Activated naive CD4-positive, alpha-beta T cell treated with anti-CD3 and anti-CD28 coated beads, Interleukin-2, amount 50 U/mL, for 72 hours (primary cell): ENCODE measurements at places on chromosomes 6 and 20.

DNA sequence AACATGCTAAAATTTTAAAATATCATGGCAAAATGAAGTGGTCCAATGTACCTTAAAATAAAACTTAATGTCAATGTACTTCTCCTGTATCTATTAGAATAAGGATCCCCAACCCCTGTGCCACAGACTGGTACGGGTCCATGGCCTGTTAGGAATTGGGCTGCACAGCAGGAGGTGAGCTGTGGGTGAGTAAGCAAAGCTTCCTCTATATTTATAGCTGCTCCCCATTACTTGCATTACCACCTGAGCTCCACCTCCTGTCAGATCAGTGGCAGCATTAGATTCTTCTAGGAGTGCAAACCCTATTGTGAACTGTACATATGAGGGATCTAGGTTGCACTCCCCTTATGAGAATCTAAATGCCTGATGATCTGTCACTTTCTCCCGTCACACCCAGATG lies 86.0 kb downstream of the SLC16A10 start:
- no peak for DNase-seq

GRCh38 chr6:43952746-43953145 lies 174.5 kb downstream of the MRPL14 start:
- no peak for DNase-seq

DNA sequence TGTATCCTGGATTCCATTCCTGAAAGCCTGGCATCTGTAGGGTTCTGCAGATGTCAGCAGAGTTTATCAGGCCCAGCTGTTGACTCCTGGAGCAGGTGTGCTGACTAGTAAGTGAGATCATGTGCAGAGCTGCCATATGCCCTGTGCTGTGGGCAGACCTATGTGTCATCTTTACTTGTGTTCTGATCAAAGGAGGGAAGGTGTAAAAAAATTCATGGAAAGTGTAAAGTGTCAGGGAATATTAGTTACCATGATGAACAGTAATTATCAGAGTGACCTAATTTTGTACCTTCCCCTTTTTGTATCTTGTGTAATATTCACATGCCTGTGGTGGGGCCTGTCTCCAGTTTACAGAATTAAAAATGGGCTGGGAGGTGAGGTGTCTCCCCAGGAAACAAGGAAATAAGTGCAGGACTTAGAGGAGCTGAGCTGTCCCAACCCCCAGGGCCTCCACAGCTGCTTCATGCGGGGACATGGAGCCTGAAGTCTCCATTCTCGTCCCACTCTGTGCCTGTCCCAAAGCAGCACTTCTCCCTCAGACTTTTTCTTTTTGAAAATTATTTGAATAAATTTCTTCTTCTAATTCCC lies 148.2 kb upstream of the GGTLC1 start:
- no peak for DNase-seq

GRCh38 chr6:108896111-108896661 lies 48.0 kb downstream of the ARMC2 start:
- DNase-seq: no peak

DNA sequence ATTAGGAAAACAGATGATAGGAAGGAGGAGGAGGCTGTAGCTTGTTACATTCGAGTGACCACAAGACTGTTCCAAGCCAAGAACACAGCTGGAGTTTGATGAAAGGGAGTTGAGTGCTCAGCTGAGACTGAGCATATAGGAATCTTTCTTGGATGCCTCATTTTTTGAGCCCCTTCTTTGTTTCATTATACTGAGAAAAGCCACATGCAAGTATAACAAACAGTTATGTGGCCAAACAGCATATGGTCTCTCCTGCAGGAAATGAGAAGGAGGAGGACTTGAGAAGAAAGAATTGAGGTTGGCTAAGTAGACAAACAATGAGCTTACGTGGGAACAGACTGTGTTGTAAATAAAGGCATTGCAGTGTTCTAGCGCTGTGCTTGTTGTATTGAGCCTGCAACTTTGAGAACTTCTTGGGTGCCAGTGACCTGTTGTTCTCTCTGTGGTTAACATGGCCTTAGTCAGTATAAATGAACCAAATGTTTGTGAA lies 78.3 kb downstream of the AKAP7 start:
- DNase-seq: no peak

- no peak for DNase-seq
Measured at GRCh38 chr6:120553353-120553752, 780.9 kb downstream of the TBC1D32 start.

DNA sequence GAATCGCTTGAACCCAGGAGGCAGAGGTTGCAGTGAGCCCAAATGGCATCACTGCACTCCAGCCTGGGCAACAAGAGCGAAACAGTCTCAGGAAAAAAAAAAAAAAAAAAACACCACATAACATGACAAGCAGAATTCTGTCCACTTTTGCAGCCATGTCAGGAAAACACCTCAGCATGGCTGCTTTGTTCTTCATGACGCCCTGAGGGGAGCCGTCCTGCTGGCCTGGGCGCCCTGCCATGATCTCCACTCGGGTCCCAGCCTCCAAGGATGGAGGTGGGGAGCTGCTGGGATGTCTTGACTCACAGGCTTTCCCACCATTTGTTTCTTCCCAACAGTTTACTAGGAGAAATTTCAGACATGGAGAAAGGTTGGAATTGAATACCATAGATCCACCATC lies 42.2 kb downstream of the SNX9 start:
- DNase-seq: no peak

DNA sequence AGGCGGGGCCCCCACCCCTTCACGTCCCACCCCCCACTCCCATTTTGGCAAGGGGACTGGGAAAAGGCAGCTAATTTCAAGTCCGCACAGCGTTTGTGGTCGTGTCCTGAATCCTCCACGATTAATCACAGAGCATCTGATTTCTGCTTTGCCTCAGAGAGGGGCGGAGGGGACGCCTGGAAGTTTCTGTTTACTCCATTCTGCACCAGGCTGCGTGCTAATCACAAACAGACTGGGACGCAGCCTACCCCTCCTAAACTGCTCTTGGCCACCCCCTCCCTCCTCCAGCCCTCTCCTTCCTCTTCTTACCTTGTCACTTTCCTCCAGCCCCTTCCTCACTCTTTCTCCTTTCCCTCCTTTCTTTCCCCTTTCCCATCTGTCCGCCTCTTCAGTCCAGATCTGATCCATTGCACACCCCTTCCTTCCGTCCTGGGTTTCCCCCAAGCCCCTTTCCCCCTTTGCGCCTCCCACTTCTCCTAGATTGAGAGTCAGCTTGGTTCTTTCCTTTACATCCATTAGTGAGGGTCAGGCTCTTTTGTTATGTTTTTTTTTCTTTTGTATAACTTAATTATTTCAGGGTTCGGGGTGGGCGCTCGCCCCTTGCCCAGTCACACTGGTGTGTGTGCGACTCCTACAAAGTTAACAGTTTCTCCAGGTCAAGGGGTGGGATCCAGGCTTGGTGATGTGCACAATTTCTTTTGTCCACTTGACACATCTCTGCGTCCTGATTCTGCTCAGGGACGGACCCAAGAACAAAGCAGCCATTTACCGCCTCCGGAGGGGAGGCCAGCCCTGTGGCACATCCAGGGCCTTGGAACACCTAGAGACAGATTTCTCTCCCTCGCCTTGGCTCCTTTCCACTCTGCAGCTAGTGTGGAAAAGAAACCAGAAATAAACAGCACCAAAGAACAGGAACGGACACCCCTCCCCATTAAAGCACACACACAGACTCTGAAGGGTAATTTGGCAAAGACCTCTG lies 520 bp upstream of the RIPOR3 start:
- no peak for DNase-seq

DNA sequence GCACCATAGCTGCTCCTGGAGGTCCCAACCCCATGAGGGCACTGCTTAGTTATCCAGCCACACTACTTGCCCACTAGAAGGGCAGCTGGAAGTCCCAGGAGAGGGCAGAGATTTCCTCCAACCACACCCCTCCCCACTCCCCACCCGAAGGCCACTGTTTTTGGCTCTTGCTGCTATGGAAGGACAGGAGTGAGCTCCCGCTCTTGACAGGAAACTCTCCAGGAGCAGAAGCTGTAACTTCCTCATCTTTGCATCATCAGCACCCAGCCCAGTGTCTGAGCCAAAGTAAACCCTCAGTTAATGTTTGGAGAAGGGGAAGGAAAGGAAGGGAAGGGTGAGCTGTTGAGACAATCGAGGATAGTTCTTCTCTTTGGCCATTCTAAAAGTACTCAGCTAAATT lies 120.7 kb downstream of the MTFR2 start:
- DNase-seq: no peak

DNA sequence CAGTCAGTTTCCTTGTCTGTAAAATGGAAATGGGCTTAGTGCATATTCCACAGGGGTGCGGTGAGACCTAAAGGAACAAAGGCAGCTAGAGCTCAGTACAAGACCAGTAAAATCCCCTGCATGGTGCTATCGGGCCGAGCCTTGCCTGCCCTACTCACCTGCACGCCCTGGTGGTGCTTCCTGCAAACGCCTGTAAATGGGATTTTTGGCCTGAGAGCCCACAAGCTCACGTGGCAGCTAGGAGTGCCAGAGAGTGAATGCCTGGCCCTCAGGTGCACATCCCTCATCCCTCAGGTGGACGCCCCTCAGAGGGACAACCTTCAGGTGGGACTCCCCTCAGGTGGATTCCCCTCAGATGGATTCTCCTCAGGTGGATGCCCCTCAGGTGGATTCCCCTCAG lies 48.0 kb upstream of the VSX1 start:
- no peak for DNase-seq

DNA sequence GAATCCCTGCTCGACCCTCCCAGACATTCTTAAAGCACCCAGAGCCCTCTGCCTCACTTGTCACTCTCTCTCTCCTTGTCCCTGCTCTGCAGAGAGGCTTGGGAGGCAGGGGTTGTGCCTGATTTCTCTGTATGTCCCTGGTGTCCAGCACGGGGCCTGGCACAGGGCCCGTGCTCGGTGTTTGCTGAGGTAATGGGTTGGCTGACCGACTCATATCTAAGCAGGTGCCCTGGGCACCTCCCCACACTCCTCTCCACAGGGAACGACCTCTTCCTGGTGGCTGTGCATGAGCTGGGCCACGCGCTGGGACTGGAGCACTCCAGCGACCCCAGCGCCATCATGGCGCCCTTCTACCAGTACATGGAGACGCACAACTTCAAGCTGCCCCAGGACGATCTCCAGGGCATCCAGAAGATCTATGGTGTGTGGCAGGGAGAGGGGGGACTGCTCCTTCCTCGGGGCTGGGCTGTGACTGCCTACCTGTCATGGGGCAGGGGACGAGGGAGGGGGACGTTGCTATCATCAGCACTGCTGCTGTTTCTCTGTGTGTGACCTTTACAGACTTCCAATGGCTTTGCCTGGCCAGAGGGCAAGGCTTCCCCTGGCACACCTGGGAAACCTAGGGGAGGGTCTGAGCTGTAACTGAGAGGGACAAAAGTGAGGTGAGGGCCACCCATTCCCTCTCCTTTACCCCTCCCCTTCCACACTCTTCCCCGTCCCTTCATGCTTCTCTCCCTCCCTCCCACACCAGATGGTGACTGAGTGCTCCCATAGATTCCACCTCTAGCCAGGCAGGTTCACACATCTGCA lies 14.2 kb downstream of the MMP24OS start:
- DNase-seq: no peak

GRCh38 chr6:158773581-158774449 lies 45.4 kb downstream of the EZR start:
- no peak for DNase-seq

DNA sequence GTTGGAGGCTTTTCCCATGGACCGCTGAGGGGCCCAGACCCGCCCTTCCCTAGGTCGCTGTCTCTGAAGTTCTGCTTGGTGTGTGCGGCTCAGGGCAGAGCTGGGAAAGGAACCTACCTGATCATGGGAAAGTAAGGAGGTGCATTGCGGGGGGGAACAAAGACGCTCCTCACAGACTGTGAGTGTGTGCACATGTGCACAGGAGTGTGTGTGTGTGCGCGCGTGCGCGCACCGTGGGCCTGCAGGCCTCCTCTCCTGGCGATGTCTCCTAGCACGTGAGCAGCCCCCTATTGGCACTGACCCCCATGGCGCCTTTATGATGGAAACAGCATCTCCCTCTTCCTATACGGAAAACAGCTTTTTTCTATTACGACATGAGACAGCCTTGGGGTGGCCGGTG lies 224.1 kb downstream of the TAF4 start:
- DNase-seq: no peak

GRCh38 chr6:71335544-71335943 lies 46.9 kb downstream of the OGFRL1 start:
- no peak for DNase-seq

GRCh38 chr6:15242937-15243614 lies 2.8 kb upstream of the JARID2 start:
- no peak for DNase-seq

GRCh38 chr6:142786476-142786875 lies 158.5 kb downstream of the HIVEP2 start:
- no peak for DNase-seq

GRCh38 chr20:61951695-61952533 lies 113.8 kb downstream of the TAF4 start:
- DNase-seq: peak; percentile 38

DNA sequence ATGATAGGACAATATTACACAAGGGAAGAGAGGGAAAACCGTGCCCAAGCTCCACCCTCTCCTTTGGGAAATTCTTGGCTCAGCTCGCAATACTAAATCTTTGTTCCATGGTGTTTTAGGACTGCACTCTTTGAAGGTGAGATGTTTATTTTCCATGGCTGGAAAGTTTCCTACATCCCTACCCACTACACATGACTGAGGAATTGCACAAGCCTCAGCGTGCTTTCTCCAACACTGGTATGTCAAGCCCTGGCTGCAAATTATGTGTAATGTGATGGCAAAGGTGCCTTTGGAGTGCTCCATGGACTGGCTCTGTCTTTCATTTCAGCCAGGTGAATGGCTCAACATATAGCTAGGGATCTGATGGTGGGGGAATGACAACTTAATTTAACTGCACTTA lies 134.3 kb downstream of the ISM1 start:
- no peak for DNase-seq

- no peak for DNase-seq
Measured at GRCh38 chr6:149840345-149841075, 23.6 kb downstream of the LRP11 start.

DNA sequence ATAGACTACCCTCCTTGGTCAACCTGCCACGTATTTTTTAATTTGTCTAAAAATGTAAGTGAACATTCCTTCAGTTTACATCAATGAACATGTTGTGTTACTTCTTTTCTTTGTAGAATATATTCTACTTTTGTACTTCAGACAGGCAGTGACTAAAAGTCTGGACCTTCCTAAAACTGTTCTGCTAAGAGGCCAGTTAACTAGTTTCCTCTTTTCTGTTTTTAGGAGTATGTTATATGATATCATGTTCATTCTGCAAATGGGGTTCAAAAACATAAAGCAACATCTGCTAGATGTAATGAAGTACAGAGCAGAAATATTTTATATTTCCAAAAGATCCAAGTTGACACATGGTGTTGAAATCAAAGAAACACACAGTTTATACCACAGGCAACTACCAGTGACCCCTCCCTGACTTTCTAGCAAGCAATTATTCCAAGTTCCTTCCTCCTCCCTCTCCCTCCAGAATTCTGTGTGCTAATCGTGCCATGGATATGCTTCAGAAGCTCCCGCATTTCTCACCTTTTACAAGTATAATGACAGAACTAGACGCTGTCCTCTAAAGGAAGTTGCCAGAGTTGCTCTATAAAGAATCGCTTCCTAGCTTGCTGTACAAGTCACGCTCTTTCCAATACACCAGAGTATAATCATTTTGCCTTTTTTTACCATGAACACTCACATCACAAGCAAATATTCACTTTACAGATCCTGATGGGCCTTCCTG lies 64.7 kb downstream of the ARHGAP18 start:
- no peak for DNase-seq
